Fibroblast of skin of right biceps (primary cell): ENCODE measurements at places on chromosomes 13 and 19.

DNA sequence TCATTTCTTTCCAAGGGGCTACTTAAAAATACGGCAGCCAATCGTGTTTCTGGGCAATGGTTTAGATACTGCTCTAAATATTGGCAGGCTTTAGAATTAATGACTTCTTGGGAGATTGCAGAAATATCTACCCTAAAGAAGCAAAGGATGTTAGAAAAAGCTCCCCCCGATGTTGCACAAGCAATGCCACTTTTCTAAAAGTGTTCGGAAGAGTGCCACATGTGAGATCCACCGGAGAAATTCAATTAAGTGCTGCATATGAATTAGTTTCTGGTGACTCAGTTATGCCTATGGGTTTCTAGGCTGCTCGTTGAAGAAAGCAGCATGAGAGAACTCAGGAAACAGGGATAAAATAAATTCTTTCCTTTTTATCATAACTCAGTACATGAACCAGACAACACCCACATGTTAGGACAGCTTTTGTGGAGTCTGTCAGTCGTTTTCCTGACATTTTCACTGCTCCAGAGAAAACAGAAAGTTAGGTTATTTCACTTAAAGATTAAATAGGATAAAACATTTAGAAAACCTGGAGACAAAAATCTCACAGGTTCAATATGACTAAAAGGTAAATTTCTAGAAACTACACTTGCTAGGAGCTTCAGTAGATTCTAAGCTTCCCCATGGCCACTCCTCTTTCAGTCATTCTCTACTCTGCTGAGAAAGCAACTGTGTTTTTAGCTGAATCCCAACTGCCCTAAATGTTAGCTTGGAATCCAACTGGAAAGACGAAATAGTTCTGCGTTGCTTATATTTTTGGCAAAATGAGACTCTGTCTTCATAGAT is 244.7 kb downstream of the DCLK1 start:
- DNase-seq = peak; percentile 9

- DNase-seq = no peak
Measured at GRCh38 chr13:27621116-27621365, 651 bp upstream of the POLR1D start.

- DNase-seq = peak; percentile 84
Measured at GRCh38 chr13:43572656-43573360, 214.0 kb downstream of the ENOX1 start.

GRCh38 chr13:111531505-111531904 is 211.1 kb downstream of the TEX29 start:
- no peak for DNase-seq

DNA sequence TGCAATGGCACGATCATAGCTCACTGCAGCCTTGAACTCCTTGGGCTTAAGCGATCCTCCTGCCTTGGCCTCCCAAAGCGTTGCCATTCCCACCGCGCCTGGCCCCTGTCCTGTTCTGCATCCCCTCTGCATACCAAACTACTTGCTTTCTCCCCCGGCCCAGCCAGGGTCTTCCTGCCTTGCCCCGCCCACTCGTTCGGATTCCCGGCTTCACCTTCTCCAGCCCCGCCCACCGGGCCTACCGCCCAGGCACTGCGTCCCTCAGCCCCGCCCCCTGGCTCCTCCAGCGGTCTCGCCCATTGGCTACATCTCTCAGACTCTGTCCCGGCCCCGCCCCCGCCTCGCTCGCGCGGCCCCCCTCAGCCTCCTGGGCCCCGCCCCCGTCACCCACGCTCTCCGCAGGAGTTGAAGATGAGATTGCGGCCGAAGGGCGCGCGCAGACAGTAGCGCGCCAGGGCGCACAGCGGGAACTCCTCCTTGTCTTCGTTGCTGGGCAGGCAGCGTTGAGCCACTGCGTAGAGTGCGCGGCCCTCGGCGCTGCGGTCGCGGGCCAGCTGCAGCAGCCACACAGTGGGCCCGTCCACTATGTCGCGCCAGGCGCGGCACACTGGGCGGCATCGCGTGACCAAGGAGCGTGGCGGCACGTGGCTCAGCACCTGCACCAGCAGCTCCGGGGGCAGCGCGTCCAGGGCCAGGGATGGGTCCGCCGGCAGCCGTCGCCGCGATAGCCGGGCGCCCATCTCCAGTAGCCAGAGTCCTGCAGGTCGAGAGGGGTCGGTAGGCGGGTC is 19.0 kb downstream of the MRPS12 start:
- peak; percentile 85 for DNase-seq
